ENCODE measurements at places on chromosomes 11 and 22.

- no peak for DNase-seq
Measured at GRCh38 chr11:79160791-79161403, 279.9 kb downstream of the TENM4 start.

GRCh38 chr22:36022162-36022561, 6.5 kb downstream of the RBFOX2 start:
- DNase-seq = no peak

GRCh38 chr22:32796865-32797573, 4.5 kb upstream of the TIMP3 start:
- peak; percentile 71 for DNase-seq

DNA sequence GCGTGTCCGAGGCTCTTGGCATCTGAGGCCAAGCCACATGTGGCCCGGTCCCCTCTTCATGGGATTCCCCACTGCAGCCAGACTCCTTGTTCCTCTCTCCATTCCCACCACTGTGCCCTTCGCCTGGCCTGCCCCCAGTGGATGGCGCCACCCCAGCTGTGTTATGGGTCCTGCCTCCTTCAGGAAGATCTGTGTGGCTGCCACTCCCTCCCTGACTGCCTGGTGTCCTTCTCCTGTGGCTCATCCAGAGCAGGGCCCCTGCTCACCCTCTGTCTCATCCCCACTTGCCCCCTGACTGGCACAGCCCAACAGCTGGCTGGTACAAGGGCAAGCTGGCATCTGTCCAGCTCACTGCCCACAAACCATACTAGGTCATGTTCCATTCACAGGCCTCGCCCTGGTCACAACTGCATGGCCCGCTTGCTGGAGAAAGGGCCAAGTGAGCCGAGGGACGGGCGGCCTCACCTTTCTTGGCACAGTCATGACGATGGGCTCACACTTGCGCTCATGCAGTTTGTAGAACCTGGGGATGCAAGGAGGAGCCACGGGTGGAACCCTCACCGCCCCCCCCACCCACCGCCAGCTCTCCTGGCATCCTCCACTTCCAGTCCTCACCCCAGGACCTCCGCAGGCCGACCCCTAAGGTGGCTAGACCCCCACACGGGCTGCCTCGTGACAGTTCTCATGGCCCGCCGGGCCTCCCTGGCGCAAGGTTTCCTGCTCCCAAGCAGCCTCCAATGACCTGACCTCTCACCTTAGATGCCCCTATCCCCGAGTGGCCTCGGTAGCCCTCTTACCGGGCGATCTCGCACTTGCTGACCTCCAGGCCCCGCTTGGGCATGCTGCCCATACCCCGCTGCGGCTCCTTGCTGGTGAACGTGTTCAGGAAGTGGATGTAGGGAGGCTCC, 2.1 kb upstream of the PTPRCAP start:
- peak; percentile 70 for DNase-seq

- no peak for DNase-seq
Measured at GRCh38 chr22:47032956-47033647, 270.7 kb downstream of the TBC1D22A start.

Data from activated naive CD4-positive, alpha-beta T cell treated with anti-CD3 and anti-CD28 coated beads, Interleukin-2, amount 10 ng/mL, durations not matched to agents 7 days and 5 days (primary cell).